ENCODE measurements at places on chromosomes 13 and 19.

- no peak for DNase-seq
Observed at GRCh38 chr19:13441810-13442512, 64.3 kb downstream of the CACNA1A start.

GRCh38 chr19:18915639-18916038 lies 3.5 kb downstream of the COPE start:
- DNase-seq, result peak; percentile 40

DNA sequence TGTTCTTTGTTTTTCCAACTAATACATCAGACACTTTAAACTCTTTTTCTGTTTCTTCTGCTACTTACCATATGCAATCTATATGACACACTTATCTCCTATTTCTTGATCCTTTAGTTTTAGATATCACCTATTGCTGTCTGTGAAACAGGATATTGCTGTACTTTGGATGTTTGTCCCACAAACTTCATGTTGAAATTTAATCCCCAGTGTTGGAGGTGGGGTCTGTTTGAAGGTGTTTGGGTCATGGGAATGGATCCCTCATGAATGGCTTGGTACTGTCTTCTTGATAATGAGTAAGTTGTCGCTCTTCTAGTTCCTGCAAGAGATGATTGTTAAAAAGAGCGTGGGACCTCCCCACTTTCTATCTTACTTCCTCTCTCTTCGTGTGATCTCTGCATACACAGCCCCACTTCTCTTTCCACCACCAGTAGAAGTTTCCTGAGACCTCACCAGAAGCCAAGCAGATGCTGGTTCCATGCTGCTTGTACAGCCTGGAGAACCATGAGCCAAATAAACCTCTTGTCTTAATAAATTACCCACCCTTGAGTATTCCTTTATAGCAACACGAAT lies 244.2 kb downstream of the NHLRC3 start:
- DNase-seq, result no peak

DNA sequence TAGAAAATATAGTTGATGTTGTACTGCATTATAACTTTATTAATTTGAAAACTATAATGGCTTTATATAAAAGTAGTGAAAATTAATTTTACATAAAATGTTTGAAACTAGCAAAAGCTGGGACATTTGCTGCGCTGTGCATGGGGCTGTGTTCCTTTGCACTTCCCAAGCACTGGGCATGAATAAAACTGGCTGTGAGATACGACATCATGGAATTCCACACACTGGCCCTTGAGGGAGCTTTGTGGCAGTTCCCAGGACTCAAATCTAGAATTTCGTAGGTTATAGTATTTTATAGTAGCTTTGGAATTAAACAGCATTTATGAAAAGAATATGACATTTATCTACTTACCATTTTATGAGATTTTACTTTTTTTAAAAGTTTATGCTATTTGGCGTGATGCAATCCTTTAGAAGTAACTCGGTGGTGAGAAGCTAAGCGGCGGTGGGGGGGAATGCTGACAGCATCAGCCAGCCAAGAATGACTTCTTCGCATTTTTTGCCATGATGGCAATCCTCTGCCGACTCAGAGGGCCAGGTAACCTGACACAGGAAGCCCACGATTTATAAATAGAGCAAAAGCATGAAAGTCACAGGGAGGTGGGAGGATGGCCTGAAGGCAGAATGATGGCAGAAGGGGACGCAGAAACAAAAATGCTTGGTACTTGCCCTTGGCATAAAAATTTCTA lies 553.5 kb downstream of the MYO16 start:
- DNase-seq, result no peak

GRCh38 chr19:32945260-32945659 lies 26.5 kb downstream of the CEP89 start:
- no peak for DNase-seq

GRCh38 chr13:92537471-92537870 lies 689.1 kb upstream of the GPC6 start:
- DNase-seq, result no peak
